ENCODE measurements at places on chromosomes 1 and 21.

DNA sequence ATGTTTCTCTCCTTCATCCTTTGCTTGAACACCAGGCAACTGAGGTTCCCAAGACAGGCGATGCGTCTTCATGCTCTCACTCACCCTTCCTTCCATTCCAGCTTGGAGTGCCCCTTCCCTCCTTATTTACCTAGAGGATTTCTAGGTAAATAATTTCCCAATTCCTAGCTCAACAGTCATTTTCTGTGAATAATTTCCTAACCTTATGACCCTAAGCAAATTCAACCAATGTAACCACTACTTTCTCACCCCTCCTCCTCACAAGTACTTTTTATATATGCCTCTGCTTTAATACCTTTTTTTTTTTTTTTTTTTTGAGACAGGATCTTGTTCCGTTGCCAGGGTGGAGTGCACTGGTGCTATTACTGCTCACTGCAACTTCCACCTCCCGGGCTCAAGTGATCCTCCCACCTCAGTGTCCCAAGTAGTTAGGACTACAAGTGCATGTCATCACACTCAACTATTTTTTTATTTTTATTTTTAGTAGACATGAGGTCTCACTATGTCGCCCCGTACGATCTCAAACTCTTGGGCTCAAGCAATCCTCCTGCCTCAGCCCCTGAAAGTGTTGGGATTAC is 86.7 kb downstream of the USP24 start:
- no peak for DNase-seq

- DNase-seq, result no peak
These were observed 3.5 kb upstream of the CLEC20A start for GRCh38 chr1:178500091-178500770.

GRCh38 chr1:230916587-230917283 is 48.4 kb upstream of the C1orf198 start:
- no peak for DNase-seq

- peak; percentile 13 for DNase-seq
These were observed 16.5 kb downstream of the SLC37A1 start for GRCh38 chr21:42530167-42530518.

GRCh38 chr1:92346866-92347640 is 48.2 kb downstream of the RPAP2 start:
- no peak for DNase-seq

GRCh38 chr1:117930173-117930447 is 571 bp downstream of the WDR3 start:
- DNase-seq, result no peak

GRCh38 chr1:160827418-160827817 is 31.4 kb downstream of the LY9 start:
- no peak for DNase-seq

- DNase-seq, result no peak
These were observed 176.2 kb downstream of the ROR1 start for GRCh38 chr1:63950023-63950422.

- no peak for DNase-seq
These were observed 333.6 kb downstream of the KCTD3 start for GRCh38 chr1:215900684-215901083.

DNA sequence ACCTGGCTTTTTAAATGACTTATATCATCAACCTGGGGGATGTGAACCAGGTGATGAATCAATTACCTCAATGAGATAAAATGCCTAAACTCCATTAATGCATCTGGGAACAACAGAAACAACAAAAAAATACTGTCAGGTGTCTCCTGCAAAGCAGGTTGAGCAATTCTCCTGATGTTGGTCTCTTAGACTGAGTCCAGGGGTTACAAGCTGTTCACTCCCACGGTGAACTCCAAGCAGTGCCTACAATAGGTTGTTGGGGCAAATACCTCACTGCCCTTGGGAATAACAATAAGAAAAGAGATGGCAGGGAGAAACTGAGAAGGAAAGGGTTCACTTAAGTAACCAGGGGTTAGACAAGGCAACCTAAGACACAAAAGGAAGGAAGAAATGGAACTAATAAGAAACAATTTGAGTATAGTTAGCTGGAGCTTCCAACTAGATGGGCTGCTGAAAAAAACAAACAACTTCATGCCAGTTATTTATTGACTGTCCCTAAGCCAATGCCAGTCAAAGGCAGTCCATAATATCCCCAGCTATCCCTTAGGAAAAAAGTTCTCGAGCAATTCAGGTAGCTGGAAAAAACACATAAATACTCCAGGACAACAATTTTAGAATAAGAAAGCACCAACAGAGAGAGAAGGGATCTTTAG is 97.6 kb upstream of the MAGI3 start:
- no peak for DNase-seq

GRCh38 chr1:211511947-211512346 is 20.0 kb upstream of the RD3 start:
- DNase-seq, result no peak

- DNase-seq, result no peak
These were observed 82.2 kb downstream of the SPSB1 start for GRCh38 chr1:9374748-9375341.

- DNase-seq, result no peak
These were observed 12.1 kb downstream of the PLXNA2 start for GRCh38 chr1:208231881-208232661.

DNA sequence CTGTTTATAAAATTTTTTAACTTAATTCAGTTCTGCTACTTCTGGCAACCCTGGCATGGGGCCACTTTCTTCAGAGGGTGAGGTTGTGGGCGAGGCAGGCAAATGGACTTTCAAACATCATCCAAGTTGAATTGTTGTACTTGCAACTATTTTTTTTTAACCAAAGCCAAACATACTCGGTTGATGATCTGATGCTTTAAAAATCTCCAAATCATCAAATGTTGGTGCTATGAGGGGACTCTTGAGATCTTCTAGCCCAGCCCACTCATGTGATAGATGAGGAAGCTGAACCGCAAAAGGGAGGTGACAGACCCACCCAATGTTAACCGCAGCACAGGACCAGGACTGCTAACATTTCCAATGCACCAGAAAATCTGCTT is 6.7 kb downstream of the SLC1A7 start:
- DNase-seq, result no peak

GRCh38 chr1:179493323-179493722 is 82.4 kb downstream of the NPHS2 start:
- DNase-seq, result no peak

DNA sequence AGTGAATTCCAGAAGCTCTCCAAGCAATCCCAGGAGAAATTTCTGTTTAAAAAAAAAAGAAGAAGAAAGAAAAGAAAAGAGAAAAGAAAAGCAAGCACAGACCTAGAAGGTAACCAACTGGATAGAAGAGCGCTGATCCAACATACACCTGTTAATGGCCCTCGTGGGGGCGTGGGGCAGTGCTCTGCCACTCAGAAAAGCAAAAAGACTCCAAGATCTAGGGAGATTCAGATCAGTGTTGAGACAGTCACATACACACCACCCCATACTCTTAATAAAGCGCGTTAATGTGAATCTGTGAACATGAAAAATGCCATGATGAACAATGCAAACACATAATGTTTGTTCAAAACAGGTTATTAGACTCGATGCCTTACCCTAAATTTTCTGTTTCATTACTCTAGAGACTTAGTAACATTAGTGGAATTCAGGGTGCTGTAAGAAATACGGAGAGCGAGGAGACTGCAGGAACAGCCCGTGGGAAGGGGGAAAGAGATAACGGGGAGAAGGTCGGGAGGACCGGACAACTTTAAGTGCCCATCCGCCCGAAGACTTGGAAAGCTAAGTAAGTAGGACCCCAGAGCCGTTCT is 406 bp downstream of the NME7 start:
- no peak for DNase-seq

DNA sequence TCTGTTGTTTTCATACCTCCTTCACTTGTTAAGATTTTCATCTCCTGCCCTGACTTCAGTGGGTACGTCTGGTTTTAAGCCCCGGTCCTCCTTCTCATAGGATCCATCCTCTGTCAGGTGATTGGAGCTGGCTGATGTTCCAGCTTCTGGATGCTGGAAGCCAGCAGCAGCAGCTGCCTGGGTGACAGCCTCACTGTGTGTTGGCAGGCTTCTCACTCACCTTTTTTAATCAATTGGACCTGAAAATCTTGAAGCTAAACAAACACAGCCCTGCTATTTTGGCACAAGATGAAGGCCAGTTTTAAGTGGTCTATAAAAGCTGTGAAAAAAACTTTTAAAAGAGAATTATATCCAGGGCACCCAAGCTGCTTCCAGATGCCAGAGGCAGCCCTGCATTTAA is 181.0 kb downstream of the DISC1 start:
- no peak for DNase-seq

GRCh38 chr1:185495007-185495406 is 178.0 kb upstream of the IVNS1ABP start:
- no peak for DNase-seq

DNA sequence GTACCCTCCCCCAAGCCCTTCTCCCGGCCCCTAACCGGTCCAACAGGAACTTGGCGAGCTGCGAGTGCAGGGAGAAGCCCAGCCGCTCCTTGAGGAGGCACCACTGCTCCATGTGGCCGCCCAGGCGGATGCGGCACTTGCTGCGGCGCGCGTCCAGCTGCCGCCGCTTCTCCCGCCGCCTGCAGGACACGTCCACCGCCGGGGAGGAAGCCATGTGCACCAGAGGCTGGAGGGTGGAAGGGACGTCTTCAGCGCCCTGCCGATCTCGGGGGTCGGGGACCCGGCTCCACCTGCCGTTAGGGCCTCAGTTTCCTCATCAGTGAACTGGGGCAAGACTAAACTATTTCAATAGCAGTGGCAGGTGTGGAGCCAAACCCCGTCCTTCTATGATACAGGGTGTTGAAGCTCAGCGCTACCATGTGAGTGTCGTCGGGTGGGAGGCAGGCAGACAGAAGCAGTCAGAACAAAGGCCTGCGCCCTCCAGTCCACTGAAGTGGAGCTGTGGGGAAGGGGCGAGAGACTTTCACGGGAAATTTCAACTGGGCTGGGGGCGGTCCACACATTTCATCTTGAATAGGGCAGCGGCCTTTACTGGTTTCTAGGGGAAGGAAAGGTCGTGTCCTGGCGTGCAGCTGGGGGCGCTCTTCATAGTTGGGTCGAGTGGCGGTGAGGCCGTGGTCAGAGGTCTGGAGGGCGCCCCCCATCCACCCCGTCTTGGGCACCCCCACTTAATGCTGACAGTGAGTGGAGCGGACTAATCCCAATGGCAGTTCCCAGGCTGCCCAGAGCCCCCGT is 592 bp downstream of the ZNF692 start:
- DNase-seq, result peak; percentile 28

DNA sequence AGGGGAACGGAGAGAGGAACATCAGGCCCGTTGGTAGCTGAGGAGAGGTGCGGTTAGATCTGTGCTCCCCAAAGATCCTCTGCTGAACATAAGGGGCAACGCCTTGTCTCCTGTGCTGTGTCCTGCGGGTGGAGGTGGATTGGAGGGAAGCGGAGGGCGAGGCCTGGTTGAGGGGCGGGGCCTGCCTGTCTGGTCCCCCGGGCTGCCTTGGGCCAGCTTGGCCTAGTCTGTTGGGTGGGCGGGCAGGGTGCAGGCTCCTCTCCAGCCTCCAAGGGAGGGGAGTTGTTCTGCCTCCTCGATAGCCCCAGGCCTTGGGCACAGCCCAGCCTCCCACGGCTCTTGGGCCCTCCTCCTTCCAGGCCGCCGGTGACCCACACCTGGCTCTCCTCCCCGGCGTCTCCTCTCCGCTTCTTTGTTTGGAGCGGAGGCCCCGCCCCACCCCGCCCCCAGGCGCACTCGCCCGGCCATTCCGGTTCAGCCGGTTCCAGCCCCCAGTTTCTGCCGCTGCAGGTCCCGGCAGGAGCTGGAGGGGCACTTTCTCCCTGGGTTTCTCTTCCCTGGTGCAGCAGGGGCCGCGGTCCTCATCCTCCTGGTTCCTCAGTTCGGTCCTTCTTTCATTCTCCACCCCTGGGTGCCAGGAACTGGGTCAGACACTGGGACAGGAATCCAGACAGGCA is 19.4 kb downstream of the PTPRF start:
- DNase-seq, result no peak

DNA sequence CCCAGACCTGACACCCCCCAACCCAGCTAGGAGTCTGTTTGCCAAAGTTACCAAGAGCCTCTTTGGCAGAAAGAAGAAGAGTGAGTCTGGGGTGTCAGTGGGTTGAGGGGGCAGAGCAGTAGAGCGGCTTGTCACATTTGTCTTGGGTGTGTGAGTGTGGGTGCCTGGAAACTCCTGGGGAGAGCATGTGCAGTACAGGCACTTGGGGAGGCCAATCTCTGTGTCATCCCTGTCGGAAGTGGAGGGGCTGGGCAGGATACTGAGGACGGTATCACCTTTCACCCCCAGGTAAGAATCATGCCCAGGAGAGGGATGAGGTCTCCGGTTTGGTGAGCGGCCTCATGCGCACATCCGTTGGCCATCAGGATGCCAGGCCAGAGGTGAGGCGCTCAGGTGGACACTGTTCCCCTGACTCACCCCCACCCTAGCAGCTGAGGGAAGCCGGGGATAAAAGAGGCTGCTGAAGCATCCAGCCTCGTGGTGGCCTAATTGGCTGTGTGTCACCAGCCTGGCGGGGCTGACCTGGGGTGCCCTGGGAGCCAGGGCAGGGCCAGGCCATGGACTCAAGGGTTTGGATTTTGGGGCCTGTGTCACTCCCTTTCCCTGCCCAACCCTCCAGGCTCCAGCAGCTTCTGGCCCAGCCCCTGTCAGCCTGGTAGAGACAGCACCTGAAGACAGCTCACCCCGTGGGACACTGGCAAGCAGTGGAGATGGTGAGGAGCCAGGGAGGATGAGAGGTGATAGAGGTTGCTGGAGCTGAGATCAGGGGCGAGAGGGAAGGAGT is 3.3 kb downstream of the PLK3 start:
- DNase-seq, result no peak
